ENCODE measurements at places on chromosomes 3 and 15. TPM values are rescaled to one million over a fixed set of nuclear protein-coding genes. Genes with fewer than 3 reads are reported as not detected.

The ADAMTS9 gene
- total RNA-seq, result 0.63 TPM

The FYTTD1 gene
- total RNA-seq, result 30.9 TPM

The NUP210 gene
- 42.8 TPM for total RNA-seq

The SERPINI1 gene
- 3.0 TPM for total RNA-seq

The ATG7 gene
- total RNA-seq, result 13.8 TPM

The ERICH6 gene
- total RNA-seq, result 0.10 TPM

The LRIG1 gene
- 6.3 TPM for total RNA-seq

The STRIT1 gene
- not detected for total RNA-seq

The ABI3BP gene
- total RNA-seq, result 1.6 TPM

The ZKSCAN7 gene
- not detected for total RNA-seq

The CORO2B gene
- 3.6 TPM for total RNA-seq

The SLC22A14 gene
- 0.05 TPM for total RNA-seq

Measured in A549 treated with AZD2906 at 1 μM for 4 hours (cell line).